Forelimb muscle (tissue), 1 donor: ENCODE measurements at places on chromosomes 12 and 14.

DNA sequence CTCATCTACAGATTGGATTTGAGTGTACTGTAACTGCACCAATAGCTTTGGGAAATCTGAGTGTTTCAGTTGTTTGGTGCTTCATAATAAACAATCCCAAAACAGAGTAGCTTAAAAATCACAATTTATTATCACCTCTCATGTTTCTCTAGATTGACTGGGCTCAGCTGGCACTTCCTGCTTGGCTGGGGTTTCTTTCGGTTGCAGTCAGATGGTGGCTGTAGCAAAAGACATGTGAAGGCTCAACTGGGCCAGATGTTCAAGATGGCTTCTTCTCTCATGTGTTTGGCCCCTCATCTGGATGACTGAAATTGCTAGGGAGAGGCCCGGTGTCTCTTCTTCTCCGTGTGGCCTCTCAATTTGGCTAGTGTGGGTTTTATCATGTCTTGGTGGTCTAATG is 12.1 kb upstream of the BMP4 start:
- DNase-seq: no peak

- no peak for DNase-seq
These were observed 2.3 kb downstream of the WNT10B start for GRCh38 chr12:48969160-48969771.

GRCh38 chr12:105318651-105319483 is 11.6 kb upstream of the C12orf75 start:
- DNase-seq: no peak

- no peak for DNase-seq
These were observed 62.0 kb upstream of the ASPG start for GRCh38 chr14:104023325-104024055.

GRCh38 chr14:98462908-98463307 is 809.1 kb downstream of the BCL11B start:
- DNase-seq: no peak

GRCh38 chr12:127886827-127887226 is 380.1 kb upstream of the TMEM132C start:
- DNase-seq: no peak

GRCh38 chr14:99202516-99202915 is 69.5 kb downstream of the BCL11B start:
- DNase-seq: no peak

DNA sequence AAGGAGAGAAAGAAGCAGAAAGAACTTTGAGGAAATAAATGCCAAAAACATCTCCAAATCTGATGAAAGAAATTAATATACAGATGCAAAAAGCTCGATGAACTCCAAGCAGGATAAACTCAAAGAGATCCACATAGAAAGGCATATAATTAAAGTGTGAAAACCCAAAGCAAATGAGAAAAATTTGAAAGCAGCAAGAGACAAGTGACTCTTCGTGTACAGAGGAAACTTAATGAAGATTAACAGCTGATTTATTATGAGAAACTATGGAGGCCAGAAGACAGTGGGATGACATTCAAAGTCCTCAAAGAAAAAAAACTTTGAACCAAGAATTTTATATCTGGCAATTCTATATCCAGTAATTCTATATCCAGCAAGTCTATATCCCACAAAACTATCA is 163.0 kb upstream of the TMCC3 start:
- no peak for DNase-seq

GRCh38 chr14:51185180-51185579 is 54.9 kb upstream of the TMX1 start:
- DNase-seq: no peak

- DNase-seq: no peak
These were observed 16.5 kb downstream of the SPTLC2 start for GRCh38 chr14:77599889-77600288.
